Pulmonary artery endothelial cell (primary cell): ENCODE measurements at places on chromosomes 7 and 10. TPM values are rescaled to one million over a fixed set of nuclear protein-coding genes. Genes with fewer than 3 reads are reported as not detected.

NKX2-3 gene
- 0.07 TPM in 1 of 2 replicates, not detected in the other for total RNA-seq

DNAJB12 gene
- 26.2 and 27.8 TPM in 2 replicates for total RNA-seq

SPDYE2B gene
- not detected in 2 replicates for total RNA-seq

GIGYF1 gene
- 15.8 TPM in 2 replicates for total RNA-seq

EPHB6 gene
- total RNA-seq: 0.28 and 0.79 TPM in 2 replicates

OPALIN gene
- not detected in 2 replicates for total RNA-seq

UNCX gene
- not detected in 2 replicates for total RNA-seq

ZNF736 gene
- total RNA-seq: 5.5 and 10.8 TPM in 2 replicates

HHEX gene
- 46.5 and 50.5 TPM in 2 replicates for total RNA-seq

ELFN1 gene
- total RNA-seq: 0.79 and 1.2 TPM in 2 replicates

SPAG6 gene
- total RNA-seq: not detected in 2 replicates

VWDE gene
- total RNA-seq: 0.07 TPM in 1 of 2 replicates, not detected in the other

TAS2R5 gene
- 0.53 and 0.74 TPM in 2 replicates for total RNA-seq

SFRP5 gene
- total RNA-seq: not detected in 2 replicates

CCAR1 gene
- 30.9 and 40.4 TPM in 2 replicates for total RNA-seq

FAM24B gene
- 7.1 and 7.9 TPM in 2 replicates for total RNA-seq

SLC18A2 gene
- total RNA-seq: 0.04 TPM in 1 of 2 replicates, not detected in the other

LFNG gene
- total RNA-seq: 5.8 and 8.6 TPM in 2 replicates

AMZ1 gene
- total RNA-seq: not detected in 2 replicates

MET gene
- total RNA-seq: 80.8 and 188 TPM in 2 replicates

COBL gene
- total RNA-seq: not detected in 2 replicates

AOC1 gene
- not detected in 2 replicates for total RNA-seq

LRRC4 gene
- total RNA-seq: 0.40 and 0.99 TPM in 2 replicates

C10orf95 gene
- total RNA-seq: 0.13 TPM in 1 of 2 replicates, not detected in the other

RBM28 gene
- 19.7 and 39.9 TPM in 2 replicates for total RNA-seq

GPC2 gene
- 2.2 and 4.1 TPM in 2 replicates for total RNA-seq

ERVW-1 gene
- total RNA-seq: not detected in 2 replicates

AVPI1 gene
- 2.4 and 3.2 TPM in 2 replicates for total RNA-seq

ZNF804B gene
- total RNA-seq: not detected in 2 replicates

MYL10 gene
- not detected in 2 replicates for total RNA-seq

ARHGEF5 gene
- 0.49 and 0.66 TPM in 2 replicates for total RNA-seq

LIPN gene
- not detected in 2 replicates for total RNA-seq

MSMB gene
- not detected in 2 replicates for total RNA-seq

TBL2 gene
- 47.0 and 83.0 TPM in 2 replicates for total RNA-seq

HTR7 gene
- total RNA-seq: 0.13 and 0.28 TPM in 2 replicates

ENO4 gene
- total RNA-seq: under 0.01 and 0.07 TPM in 2 replicates

MRM2 gene
- total RNA-seq: 17.8 and 18.6 TPM in 2 replicates

OR2A42 gene
- under 0.01 TPM in 1 of 2 replicates, not detected in the other for total RNA-seq

HOXA4 gene
- 0.26 and 0.74 TPM in 2 replicates for total RNA-seq

RPEL1 gene
- 0.07 and 0.13 TPM in 2 replicates for total RNA-seq

TFEC gene
- total RNA-seq: 13.2 and 15.4 TPM in 2 replicates

STK31 gene
- total RNA-seq: 0.07 TPM in 1 of 2 replicates, not detected in the other

CYP2E1 gene
- total RNA-seq: 0.13 TPM in 1 of 2 replicates, not detected in the other

SLC26A5 gene
- total RNA-seq: not detected in 2 replicates

ZNF746 gene
- 16.7 and 17.9 TPM in 2 replicates for total RNA-seq

STAG3 gene
- 0.13 and 0.42 TPM in 2 replicates for total RNA-seq

CCL24 gene
- not detected in 2 replicates for total RNA-seq

ARHGAP22 gene
- 86.3 and 86.9 TPM in 2 replicates for total RNA-seq

SCD gene
- 122 and 157 TPM in 2 replicates for total RNA-seq

DOCK4 gene
- 178 and 198 TPM in 2 replicates for total RNA-seq

TMEM225B gene
- total RNA-seq: not detected in 2 replicates

CABCOCO1 gene
- 0.33 TPM in 1 of 2 replicates, not detected in the other for total RNA-seq
